ENCODE measurements at places on chromosomes 3 and 15.

DNA sequence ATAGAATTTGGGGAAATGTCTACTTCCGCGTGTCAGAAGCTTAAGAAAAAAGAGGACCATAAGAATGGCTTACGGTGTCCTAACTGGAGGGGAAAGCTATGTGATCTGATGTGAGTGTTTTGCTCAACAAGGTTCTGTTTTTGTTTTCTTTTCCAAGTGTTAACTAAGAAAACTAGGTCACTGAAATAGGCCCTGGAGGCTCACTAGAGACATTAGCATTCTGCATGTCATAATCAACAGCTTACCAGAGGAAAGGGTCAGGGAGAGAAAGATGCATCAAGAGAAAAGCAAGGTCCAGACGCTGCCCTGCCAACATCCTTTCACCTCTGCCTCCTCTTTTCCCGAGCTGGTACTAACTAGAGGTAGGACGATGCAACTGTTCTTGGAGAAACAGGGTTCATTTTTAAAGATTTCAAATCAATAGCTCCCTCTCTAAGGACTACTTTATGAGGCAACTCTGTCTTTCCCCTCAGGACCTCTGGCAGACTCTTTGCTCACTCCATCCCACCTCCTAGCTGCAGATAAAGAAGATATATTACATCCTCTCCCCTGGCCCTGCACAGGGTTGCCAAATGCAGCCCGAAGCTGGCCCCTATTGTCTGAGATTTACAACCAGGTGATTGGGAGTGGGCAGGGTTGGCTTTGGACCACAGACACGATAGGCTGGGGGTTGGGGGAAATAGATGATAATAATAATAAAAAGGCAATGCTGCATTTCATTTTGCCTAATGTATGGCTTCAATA lies 209.9 kb upstream of the SLC2A2 start:
- DNase-seq = no peak

GRCh38 chr3:4688411-4688810 lies 195.3 kb downstream of the ITPR1 start:
- DNase-seq = no peak

- DNase-seq = peak; percentile 42
Measured at GRCh38 chr15:44427756-44428724, 611 bp downstream of the CTDSPL2 start.

GRCh38 chr3:23968463-23969184 lies 23.5 kb downstream of the NR1D2 start:
- no peak for DNase-seq

DNA sequence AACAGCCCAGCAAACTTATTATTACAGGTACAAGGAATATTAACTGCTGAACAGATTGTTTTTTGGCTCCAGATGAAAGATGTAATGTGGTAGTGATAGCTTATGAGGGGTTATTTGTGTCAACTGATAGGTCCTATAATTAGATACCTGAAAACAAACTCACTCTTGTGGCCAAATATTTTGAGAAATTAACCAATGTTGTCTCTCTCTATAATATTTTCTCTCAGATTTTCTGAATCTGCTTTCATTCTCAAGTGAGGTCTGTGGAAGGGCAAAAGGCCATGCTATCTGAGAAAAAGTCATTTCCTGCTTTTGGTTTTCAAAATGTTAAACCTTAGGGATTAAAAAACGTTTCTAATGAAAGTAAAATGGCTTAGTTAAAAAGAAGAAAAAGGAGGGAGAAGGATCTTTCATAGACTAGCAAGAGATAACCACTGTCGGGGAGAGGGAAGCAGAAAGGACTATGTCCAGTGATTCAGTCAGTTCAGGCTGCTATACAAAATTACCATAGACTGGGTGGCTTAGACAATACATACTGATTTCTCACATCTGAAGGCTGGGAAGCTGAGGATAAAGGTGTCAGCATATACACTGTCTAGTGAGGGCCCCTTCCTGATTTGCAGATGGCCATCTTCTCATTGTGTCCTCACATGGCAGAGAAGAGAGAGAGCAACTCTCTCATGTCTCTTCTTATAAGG lies 277.5 kb upstream of the P2RY1 start:
- DNase-seq = no peak

DNA sequence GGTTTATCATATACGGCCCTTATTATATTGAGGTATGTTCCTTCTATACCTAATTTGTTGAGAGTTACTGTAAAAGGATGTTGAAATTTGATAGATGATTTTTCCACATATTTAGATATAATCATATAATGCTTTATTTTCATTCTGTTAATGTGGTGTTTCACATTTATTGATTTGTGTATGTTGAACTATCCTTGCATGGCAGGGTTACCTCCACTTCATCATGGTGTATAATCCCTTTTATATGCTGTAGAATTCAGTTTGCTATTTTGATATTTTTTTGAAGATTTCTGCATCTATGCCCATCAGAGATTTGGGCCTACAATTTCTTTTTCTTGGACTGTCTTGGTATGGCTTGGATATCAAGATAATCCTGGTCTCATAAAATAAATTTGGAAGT lies 355.5 kb downstream of the EDEM1 start:
- DNase-seq = no peak

- no peak for DNase-seq
Measured at GRCh38 chr3:99674086-99674789, 35.8 kb downstream of the COL8A1 start.

DNA sequence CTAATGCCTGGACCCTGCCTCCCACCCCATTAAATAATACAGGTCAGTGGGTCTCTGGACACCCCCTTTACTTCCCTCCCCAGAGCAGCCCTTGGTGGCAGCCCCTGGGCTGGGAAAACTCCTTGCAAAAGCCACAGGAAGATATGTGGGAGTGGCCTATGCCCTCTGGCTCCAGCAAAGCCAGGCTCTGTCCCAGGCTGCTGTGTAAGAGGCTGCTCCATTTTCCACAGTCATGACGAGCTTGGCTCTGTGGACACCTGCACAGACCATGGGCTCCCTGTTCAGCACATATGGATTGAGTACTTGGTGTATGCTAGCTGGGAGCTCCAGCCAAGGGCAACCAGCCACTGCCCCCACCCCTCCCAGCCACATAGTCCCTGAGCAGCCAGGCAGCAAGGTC lies 13.0 kb downstream of the CACNA2D2 start:
- DNase-seq = no peak

DNA sequence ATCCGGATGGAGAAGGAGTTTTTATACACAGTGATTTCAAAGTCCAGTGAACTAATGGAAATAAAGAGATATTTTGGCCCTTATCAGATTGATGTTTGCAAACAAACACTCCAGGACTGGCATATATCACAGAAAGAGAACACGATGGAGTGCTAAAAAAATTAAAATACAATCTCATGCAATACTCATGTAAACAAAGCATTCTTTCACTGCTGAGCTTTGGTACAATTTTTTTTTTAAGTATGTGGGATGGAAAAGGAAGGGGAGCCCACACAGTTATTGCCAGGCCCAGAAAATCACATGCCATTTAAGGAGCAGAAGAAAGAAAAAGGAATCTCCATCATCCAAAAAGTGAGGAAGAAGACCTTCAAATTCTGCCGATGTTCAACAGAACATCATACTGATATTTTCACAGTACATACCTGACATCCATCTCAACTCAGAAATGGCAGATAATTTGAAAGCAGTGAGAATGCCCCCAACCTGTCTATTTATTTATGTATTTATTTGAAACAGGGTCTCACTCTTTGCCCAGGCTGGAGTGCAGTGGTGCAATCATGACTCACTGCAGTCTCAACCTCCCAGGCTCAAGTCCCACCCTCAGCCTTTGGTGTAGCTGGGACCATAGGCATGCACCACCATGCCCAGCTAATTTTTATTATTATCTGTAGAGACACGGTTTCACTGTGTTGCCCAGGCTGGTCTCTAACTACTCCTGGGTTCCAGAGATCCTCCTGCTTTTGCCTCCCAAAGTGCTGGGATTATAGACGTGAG lies 107.5 kb upstream of the SLC2A2 start:
- DNase-seq = no peak

DNA sequence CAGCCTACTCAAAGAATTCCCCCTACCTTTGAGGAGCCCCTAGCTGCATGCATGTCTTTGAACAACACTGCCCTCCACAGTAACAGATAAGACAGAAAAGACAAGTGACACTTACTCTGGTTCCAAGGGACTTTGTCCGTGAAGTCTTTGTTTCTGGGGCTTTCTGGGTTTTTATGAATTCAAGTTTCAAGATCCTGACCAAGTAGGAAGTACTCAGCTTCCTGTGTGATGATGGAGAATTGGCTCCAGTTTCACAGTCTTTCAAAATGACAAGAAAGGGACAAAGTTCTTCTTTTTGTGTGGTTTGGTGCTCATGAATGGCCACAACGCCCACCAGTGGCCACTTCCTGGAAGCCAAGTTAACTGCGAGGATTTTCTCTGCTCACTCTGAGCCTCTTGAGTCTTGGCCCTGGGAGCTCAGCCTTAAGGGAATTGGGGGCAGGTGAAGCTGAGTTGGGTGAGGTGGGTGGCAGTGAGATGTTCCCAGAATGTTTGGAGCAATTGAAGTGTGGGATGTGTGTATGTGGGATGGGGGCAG lies at the start of gene CCR1:
Gene CCR1 (minus strand): TSS at position 147 of the 538 bp plus-strand sequence. CDS start 4,000 bp downstream, outside the sequence.
- peak; percentile 97 for DNase-seq

DNA sequence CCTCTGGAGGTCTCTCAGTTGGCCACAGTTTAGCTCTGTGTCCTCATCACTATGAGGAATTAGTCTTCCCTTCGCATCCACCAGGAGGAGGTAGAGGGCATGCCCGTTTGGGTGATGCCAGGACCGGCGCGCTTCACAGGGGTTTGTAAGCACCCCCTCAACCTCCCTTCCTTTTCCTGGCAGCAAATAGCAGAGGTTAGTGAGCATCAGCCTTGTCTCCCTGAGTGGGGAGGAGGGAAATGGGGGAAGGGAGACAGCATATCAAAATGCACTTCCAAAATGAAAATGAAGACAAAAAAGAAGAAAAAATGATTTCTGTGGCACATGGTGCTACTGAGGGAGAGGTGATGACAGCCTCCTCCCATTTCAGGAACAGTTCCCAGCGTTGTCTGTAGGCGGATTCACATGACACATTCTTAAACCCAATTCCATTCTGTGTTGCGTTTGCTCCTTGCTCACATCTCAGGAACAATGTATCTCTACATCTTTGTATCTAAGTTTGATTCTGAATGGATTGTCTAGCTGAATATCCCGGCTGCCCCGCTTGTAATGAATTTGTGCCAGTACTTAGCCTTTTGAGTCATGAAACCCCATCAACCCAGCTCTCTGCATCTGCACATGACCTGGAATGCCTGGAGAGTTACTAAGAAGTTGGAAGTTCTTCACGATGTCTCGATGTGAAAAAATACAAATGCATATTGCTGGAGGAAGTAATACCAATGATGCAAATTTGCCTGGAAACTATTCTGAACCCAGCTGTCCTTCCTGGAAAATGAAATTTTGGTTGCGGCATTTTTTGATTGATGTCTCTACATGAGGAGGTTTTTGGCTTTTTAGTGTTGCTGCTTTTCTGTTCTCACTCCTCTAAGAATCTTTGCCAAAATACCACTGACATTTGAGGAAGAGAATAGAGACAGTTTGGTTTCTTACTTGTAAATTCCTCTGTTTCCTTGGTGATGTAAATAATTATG lies 45.2 kb downstream of the TYRO3 start:
- peak; percentile 62 for DNase-seq

- no peak for DNase-seq
Measured at GRCh38 chr3:181493423-181493822, 218.3 kb upstream of the SOX2 start.

GRCh38 chr3:143634991-143635390 lies 213.3 kb downstream of the SLC9A9 start:
- no peak for DNase-seq

DNA sequence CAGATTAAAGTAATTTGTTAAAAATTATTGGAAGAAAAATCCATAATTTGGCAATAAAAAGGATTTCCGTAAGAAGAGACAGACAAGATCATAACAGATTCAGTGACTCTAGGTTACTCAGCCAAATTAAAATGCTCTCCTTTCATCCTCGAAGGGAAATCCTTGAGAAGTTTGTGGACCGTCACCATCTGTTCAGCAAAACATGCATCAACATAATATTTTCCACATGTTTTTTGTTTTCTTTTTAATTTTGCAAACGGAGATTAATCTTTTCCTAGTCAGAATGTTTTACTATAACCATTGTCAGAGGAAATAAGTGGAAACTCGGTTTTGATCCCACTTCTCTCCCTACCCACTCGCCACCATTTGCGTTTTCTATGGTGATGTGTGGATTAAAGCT lies 128.3 kb downstream of the TMCO5A start:
- DNase-seq = no peak

DNA sequence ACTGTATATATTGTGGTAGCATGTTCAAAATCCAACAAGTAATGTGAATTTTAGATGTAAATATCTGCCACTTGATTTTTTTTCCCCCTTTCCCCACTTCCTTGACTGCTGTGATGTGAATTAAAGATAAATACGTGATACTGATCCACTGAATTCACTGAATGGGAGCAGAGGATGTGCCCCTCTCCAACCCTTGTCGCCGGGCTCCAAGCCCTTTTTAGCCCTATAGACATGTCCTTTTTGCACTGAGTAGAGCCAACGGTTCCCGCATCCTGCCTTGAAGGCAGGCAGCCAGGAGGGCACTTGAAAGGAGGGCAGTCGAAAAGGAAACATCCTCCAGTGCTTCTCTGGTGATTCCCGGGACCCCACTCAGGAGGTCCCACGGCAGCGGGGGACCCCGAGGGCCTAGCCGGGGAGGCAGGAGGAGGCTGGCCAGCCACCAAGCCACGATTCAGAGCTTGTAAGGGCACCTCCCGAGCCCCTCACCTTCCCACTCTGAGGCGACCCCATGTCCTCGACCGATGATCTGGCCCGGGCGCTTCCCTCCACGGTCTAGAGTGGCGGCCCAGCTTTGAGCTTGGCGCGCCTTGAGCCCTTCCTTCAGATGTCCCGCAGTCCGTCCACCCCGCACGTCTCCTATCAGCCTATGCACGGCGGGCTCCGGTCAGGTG lies 901 bp upstream of the MANF start:
- no peak for DNase-seq

GRCh38 chr3:48069339-48069738 lies 53.1 kb upstream of the MAP4 start:
- DNase-seq = no peak

DNA sequence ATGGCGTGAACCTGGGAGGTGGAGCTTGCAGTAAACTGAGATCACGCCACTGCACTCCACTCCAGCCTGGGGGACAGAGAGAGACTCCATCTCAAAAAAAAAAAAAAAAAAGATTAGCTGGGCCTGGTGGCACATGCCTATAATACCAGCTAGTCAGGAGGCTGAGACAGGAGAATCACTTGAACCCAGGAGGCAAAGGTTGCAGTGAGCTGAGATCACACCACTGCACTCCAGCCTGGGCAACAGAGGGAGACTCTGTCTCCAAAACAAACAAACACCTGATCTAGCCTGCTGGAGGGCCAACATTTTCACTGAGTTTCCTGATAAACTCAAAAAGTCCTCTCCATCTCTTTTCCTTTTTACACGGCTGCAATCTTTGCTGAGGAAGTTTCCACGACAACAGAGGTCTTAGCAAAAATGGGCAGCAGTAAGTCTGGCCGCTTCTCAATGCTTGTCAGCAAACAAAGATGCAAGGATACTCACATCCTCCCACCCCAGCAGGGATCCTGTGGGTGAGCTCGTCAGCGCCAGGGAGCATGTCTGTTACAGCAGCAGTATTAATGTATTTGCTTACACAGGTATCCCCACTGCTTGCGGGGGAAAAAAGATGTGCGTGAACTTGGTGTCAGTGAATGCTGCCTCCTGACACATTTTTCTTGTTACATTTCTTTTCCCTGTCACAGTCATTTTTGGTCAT lies 21.0 kb upstream of the CCDC174 start:
- no peak for DNase-seq

- no peak for DNase-seq
Measured at GRCh38 chr3:182585532-182586150, 207.7 kb upstream of the ATP11B start.

GRCh38 chr15:59249816-59250215 lies 43.2 kb downstream of the LDHAL6B start:
- no peak for DNase-seq

- DNase-seq = peak; percentile 8
Measured at GRCh38 chr15:88635318-88635717, 3.5 kb upstream of the ISG20 start.
